Left ventricle myocardium superior (tissue), 1 donor: ENCODE measurements at places on chromosomes 4 and X.

DNA sequence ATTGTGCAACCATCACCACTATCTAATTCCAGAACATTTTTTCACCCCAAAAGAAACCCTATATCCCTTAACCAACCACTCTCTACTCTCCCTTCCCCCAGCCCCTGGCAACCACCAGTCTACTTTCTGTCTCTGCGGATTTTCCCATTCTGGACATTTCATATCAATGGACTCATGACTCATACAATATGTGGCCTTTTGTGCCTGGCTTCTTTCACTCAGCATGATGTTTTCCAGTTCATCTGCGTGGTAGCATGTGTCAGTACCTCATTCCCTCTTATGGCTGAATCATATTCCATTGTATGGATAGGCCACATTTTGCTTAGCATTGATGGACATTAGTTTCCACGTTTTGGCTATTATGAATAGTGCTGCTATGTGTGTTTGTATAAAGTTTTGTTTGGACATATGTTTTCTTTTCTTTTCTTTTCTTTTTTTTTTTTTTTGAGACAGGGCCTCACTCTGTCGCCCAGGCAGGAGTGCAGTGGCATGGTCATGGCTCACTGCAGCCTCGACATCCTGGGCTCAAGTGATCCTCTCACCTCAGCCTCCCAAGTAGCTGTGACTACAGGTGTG lies 335.4 kb downstream of the BCOR start:
- no peak for DNase-seq

GRCh38 chr4:122705009-122705408 lies 27.5 kb upstream of the BBS12 start:
- DNase-seq = no peak

GRCh38 chrX:9767375-9767774 lies 1.7 kb upstream of the GPR143 start:
- no peak for DNase-seq

DNA sequence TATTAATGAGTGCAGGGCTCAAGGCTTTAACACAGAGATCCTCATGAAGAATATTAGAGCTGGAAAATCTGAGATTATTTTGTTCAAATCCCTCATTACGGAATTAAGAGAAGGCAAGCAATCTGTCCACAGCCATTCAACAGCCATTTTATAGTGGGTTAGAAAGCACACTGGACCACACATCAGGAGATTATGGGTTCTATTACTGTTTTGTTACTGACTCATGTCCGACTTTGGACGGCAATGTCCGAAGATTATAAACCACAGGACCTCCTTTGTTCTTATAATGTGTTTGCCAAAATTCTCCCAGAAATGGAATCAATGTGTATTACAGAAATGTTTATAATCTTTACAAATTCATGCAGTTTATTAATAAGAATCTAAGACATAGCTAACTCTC lies 8.1 kb downstream of the LAMTOR3 start:
- DNase-seq = no peak

GRCh38 chrX:46710927-46711623 lies 47.8 kb downstream of the SLC9A7 start:
- no peak for DNase-seq

- no peak for DNase-seq
These were observed 125.4 kb downstream of the CPE start for GRCh38 chr4:165504184-165504583.

- DNase-seq = no peak
These were observed 1399.1 kb upstream of the PCDH7 start for GRCh38 chr4:29320947-29321620.

DNA sequence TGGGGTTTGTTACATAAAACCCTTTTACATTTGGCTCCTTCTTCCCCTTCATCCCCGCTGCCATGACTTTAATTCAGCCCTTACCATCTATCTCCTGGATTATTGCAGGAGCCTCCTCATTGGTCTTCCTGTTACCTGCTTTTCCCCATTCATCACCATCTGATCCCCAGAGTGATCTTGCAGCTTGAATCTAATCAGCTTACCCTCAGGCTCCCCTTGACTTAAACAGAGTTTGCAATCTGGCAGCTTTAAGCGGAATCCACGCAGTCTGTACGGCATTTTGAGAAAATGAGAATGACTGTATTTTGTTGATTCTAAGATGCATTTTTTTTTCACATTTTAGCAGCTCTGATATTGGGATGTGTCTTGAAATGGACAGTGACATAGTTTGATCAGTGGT lies 14.9 kb upstream of the PPEF1 start:
- DNase-seq = no peak

GRCh38 chr4:170666909-170667308 lies 577.2 kb upstream of the AADAT start:
- no peak for DNase-seq

GRCh38 chr4:140466146-140466545 lies 31.9 kb downstream of the MGAT4D start:
- no peak for DNase-seq

- DNase-seq = no peak
These were observed 686.1 kb downstream of the GLUD2 start for GRCh38 chrX:121733514-121733913.

GRCh38 chr4:97159625-97160024 lies 983.7 kb downstream of the STPG2 start:
- DNase-seq = no peak

GRCh38 chrX:4320436-4320947 lies 607.0 kb upstream of the PRKX start:
- DNase-seq = no peak

DNA sequence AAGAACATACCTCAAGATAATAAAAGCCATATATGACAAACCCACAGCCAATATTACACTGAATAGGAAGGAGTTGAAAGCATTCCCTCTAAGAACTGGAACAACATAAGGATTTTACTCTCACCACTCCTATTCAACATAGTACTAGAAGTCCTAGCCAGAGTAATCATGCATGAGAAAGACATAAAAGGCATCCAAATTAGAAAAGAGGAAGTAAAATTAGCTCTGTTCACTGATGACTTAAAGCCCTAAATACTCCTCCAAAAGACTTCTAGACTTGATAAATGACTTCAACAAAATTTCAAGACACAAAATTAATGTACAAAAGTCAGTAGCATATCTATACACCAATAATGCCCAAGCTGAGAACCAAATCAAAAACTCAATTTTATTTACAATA lies 235.7 kb downstream of the NKX6-1 start:
- DNase-seq = no peak

GRCh38 chr4:152028131-152028530 lies 267.3 kb upstream of the GATB start:
- no peak for DNase-seq

- DNase-seq = no peak
These were observed 90.6 kb downstream of the LRP2BP start for GRCh38 chr4:185304944-185305690.

- DNase-seq = no peak
These were observed 137.4 kb upstream of the STIM2 start for GRCh38 chr4:26723216-26723615.

DNA sequence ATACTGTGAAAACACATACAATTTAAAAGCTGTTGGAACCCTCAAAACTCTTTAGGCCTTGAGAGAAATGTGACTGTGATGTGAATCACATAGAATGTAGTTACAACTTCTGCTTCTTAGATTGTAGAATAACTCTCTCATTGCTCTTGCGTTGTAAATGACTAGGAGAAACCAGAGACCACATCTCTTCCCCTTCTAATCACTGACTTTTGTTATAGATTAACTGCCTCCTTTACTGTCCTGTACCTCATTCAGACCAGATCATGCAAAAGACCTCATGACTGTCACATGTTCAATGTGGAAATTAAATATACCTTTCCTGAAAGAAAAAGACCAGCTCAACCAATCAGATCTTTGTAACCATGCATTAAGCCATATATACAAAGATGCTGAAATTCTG lies 43.2 kb upstream of the NEIL3 start:
- DNase-seq = no peak

- DNase-seq = no peak
These were observed 2062.9 kb downstream of the ARAP2 start for GRCh38 chr4:34181311-34181841.

- DNase-seq = no peak
These were observed 40.1 kb downstream of the WFS1 start for GRCh38 chr4:6309777-6310176.

DNA sequence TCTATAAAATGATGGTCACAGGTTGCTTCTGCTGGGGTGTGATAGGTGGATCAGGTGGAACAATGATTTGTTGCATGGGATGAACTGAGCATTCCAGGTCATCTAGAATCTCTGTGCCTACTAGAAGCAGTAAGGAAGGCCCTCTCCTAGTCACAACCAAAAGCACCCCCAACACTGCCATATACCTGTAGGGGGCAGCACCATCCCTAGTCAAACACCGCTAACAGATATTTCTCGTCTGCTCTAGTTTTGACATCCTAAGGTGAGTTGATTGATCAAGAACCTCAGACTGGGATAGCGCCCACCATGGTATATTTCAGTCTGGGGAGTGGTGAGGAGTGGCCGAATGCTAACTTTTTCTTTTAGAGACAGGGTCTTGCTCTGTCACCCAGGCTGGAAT lies 160.2 kb downstream of the NHS start:
- DNase-seq = no peak

GRCh38 chr4:141140391-141141200 lies 7.3 kb upstream of the RNF150 start:
- DNase-seq = no peak

DNA sequence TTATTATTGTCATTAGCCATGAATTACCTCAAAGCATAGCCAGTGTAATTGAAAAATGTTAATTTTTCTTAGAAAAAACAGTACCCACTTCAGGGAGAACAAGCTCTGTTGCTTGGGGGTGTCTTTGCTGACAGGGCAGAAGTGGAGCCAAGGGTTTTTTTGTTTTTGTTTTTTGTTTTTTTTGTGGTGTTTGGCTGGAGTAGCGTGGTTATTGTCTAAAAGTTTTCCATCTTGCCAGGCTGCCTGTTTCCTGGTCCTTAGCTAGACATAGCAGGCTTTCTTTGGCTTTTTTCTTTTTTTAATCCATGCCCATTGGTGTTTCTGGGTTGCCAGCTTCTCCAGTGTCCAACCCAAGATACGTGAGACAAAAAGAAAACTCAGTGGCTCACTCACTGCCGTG lies 61.5 kb downstream of the CASP3 start:
- DNase-seq = no peak

GRCh38 chrX:70030301-70030767 lies 19.4 kb downstream of the AWAT2 start:
- DNase-seq = no peak

DNA sequence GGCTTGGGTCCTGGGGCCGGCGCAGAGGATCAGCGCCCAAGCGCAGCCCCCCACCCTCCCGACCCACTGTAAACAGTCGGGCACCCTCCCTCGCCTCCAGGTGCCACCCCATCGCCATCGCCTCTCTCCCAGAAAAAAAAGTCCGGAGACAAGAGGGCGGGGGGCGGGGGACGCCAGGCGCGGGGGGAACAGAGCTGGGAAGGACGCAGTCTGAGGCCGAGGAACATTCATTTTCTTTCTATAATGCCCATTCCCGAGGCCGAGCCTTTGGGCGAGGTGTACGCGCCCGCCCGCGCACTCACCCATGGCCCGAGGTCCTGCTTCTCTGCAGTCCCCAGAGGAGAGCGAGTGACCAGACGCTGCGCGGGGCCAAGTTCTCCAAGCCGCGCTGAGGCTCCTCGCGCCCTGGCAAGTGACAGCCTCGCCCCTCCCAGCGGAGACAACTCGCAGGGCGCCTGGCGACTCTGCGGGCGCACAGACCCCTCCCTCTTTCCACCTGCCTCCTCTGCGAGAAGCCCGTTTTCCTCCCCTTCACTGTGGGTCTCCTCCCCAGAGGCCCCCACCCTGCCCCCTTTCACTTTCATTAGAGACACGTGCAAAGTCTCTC lies 63.5 kb upstream of the WDR17 start:
- DNase-seq = no peak

DNA sequence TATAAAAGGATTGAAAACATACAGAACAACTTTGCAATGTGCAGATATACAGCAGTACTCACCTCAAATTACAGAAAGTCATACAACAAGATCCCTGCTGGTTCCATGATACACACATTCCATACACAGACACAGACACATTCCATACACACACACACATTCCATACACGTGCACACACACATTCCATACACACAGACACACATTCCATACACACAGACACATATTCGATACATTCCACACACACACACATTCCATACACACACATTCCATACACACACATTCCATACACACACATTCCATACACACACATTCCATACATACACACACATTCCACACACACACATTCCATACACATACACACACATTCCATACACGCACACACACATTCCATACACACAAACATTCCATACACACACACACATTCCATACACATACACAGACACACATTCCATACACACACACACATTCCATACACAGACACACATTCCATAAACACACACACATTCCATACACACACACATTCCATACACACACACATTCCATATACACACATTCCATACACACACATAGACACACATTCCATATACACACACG lies 13.7 kb downstream of the LINC00632 start:
- no peak for DNase-seq

DNA sequence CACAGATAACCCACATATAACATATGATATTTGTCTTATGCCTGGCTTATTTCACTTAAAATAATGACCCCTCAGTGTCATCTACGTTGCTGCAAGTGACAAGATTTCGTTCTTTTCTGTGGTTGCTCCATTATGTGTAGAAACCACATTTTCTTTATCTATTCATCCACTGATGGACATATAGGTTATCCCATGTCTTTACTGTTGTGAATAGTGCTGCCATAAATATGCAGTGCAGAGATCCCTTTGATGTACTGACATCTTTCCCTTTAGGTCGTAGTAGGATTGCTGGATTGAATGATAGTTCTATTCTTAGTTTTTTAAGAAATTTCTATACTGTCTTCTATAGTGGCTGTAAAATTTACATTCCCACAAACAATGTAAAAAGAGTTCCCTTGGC lies 135.8 kb downstream of the TET2 start:
- no peak for DNase-seq

DNA sequence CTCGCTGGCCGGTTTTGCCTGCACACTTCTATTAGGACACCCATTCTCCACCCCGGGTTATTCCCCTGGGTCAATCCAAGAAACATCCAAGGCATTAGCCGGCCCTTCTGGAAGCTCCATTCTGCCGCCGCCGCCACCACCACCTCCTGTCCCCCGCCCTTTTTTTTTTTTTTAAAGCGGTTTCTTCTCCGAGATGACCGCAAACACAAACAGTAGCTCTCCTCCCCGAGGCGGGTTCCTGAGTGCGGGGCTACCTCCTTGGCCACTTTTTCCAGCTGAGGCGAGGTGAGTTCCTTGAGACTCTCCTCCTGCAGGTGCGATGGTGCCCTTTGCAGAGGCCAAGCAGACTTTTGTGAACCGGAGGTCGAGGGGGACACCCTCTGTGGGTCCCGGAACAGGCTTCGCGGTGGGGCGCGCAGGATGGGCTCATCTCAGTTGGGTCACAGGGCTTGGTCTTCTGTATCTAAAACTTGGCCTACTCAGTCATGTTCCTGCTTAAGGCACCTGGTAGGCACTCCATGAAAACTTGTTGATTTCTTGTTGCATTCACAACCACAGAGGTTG lies 930 bp downstream of the NWD2 start:
- DNase-seq = no peak

GRCh38 chr4:85776579-85776978 lies 301.6 kb downstream of the ARHGAP24 start:
- DNase-seq = no peak

- no peak for DNase-seq
These were observed 60.6 kb downstream of the GABRA2 start for GRCh38 chr4:46329118-46329976.

GRCh38 chr4:136644279-136644678 lies 888.0 kb downstream of the PCDH18 start:
- no peak for DNase-seq

- DNase-seq = no peak
These were observed 1011.7 kb upstream of the PCDH7 start for GRCh38 chr4:29708473-29708872.
